ENCODE measurements at places on chromosomes 16 and 17.

DNA sequence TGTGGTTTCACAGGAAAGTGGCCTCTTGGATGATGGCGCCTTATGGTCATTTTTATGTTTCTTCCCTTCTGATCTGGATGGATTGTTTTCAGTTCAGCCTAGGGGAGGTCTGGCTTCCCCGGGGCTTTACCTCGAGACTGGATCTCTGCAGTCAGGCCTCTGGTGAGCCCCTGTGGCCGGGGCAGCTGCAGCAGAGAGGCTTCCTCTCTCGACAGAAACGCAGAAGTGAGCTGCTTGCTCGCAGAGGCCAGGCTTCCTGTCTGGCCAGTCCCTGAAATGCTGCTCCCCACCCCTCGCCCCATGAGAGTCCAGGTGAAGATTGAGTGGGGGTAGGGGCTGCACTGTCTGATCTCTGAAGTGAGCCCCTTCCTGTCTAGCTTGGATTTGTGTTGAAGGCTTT, 44.0 kb downstream of the PLCG2 start:
- H3K27me3 ChIP-seq: no peaks in the 10 kb centered on the region
- no peak overlapping the region for H3K27ac ChIP-seq
- DNase-seq: no peak
- no peak overlapping the region for H3K4me3 ChIP-seq
- H3K4me1 ChIP-seq: no peaks in the 10 kb centered on the region

- no peak for DNase-seq
- no peak overlapping the region for H3K27ac ChIP-seq
- H3K4me3 ChIP-seq: no peak overlapping the region
- no peaks in the 10 kb centered on the region for H3K27me3 ChIP-seq
These were observed 103.9 kb upstream of the ZNF750 start for GRCh38 chr17:82943751-82944150.

- no peak overlapping the region for H3K27ac ChIP-seq
- no peak overlapping the region for H3K4me3 ChIP-seq
- DNase-seq: no peak
- H3K27me3 ChIP-seq: no peaks in the 10 kb centered on the region
- no peaks in the 10 kb centered on the region for H3K36me3 ChIP-seq
These were observed 34.4 kb upstream of the RGS9 start for GRCh38 chr17:65102788-65103187.

GRCh38 chr17:72456075-72456474, 335.3 kb downstream of the SOX9 start:
- H3K36me3 ChIP-seq: no peaks in the 10 kb centered on the region
- H3K4me1 ChIP-seq: peaks cover 20% of the 10 kb centered on the region
- no peak overlapping the region for H3K27ac ChIP-seq
- H3K27me3 ChIP-seq: no peaks in the 10 kb centered on the region
- no peak overlapping the region for H3K4me3 ChIP-seq

- H3K36me3 ChIP-seq: no peaks in the 10 kb centered on the region
- no peaks in the 10 kb centered on the region for H3K4me1 ChIP-seq
- no peak for DNase-seq
- no peak overlapping the region for H3K27ac ChIP-seq
- no peak overlapping the region for H3K4me3 ChIP-seq
- H3K27me3 ChIP-seq: no peaks in the 10 kb centered on the region
These were observed 84.0 kb upstream of the DNAH17 start for GRCh38 chr17:78661093-78661770.
